ENCODE measurements at places on chromosomes 7 and 10.

DNA sequence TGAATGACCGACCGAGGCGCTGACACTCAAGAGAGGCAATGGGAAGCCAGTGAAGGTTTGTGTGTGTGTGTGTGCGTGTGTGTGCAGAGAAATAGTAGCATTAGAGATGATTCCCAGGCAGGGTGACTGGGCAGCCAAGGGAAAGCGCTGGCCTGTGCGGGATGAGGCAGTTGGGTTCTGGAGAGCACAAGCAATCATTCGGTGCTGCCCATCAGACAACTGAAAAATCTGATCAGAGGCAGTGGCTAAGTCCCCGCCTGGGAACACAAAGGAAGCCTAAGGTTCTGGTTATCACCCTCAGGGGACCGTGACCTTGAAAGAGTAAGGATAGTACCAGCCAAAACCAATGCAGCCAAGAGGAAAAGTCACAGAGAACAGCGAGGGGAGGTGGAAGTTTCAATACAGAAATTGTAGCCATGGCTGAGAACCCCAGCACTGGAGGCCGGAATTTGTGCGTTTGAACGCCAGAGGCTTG is 868 bp upstream of the PDCD4 start:
- no peak for DNase-seq

- DNase-seq = no peak
Measured at GRCh38 chr10:50385624-50386023, 134.3 kb upstream of the ASAH2 start.

- DNase-seq = no peak
Measured at GRCh38 chr10:14478604-14479003, 147.9 kb upstream of the FRMD4A start.

GRCh38 chr10:48333856-48334255 is 27.4 kb downstream of the MAPK8 start:
- DNase-seq = no peak

GRCh38 chr7:96495751-96496216 is 173.9 kb upstream of the SLC25A13 start:
- DNase-seq = no peak

GRCh38 chr10:63129888-63130287 is 3.2 kb upstream of the NRBF2 start:
- DNase-seq = no peak

GRCh38 chr7:139340808-139341057 is 404 bp upstream of the FMC1 start:
- no peak for DNase-seq

GRCh38 chr7:25642849-25643248 is 414.6 kb upstream of the NPVF start:
- no peak for DNase-seq

DNA sequence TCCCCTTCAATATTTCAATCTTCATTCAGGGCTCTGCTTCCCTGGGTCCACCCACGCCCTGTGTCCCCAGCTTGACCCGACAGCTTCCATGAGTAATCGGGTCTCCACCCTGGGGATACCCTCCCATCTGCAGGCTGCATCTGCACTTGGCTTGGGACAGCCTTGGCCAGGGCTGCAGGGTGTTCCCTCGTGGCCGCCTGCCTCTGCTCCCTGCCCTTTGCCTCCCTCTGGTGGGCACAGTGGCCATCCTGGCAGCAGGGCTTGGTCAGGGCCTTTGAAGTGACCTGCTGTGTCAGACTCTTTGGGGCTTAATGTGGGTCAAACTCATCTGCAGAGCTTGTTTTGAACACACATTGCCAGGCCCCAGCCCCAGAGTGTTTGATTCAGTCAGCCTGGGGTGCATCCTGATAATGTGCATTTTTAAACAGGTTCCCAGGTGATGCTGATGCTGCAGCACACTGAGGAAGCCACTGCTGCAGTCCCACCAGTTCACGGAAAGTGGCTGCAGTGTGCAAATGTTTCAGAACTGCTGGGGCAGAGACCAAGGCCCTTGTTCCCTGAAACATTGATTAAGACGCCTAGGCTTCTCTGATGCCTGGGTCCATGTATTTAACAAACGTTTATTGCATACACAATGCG is 80.7 kb upstream of the SEC61G start:
- DNase-seq = peak; percentile 65

GRCh38 chr7:31068006-31068675 is 16.0 kb downstream of the ADCYAP1R1 start:
- no peak for DNase-seq

DNA sequence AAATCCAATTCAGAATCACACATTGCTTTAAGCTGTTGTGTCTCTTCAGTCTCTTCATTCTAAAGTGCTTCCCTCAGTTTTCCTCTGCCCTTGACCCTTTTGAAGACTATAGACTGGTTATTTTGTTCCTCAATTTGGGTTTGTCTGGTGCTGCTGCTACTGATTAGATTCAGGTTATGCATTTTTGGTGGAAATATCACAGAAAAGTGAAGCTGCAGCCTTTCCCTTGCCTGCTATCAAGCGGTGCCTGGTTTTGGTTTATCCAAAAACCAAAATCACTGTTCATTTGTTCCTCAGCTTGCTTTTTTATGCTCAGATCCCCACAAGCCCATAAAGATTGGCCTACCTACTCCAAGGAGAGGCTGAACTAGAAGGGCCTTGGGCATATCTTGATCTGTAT is 55.2 kb downstream of the ELMO1 start:
- no peak for DNase-seq

DNA sequence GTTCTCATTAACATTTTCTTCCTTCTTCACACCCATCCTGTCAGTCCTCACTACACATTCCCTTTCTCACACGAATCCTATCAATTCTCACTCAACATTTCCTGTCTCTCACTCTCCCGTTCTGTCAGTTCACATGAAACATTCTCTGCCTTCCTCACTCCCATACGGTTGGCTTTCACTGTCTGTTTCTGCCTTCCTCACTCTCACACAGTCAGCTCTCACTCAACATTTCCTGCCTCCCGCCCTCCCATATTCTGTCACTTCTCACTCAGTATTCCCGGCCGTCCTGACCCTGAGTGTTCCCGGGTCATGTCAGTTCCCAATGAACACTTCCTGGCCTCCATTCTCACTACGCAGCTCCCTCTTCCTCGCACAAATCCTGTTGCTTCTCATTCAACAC is 61.5 kb downstream of the DYNC2I1 start:
- DNase-seq = no peak

DNA sequence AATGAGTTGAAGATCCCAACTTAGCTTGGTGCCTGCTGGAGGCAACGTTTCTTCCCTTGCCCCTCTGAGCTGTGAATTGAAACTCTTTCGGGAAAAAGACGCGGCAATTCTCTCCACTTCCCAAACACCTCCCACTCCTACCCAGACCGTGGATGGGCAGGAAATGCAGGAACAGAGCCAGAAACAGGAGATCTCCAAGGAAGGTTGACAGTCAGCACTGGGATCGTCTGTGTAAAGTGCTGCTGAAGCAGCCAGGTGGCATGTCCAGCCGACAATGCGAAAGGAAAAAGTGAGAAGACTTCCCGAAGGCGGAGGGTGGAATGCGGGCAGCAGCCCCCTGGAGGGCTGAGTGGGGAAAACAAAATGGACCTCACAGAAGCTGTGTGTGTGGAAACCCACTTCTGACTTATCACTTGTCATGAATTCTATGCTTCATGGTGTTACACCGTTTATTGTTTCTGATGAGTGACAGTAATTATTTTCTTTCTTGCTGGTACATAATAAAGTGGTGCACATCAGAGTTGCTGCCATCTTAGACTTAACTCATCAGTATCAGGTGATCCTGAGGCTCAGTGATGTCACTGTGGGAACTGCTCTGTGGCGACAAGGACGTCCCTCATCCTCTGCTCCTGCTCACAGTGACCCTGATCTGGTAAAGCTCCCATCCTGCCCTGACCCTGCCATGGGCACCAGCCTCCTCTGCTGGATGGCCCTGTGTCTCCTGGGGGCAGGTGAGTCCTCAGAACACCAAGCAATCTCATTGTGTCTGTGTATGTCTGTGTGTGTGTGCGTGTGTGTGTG is 220.5 kb upstream of the PRSS1 start:
- no peak for DNase-seq

GRCh38 chr10:122990278-122990677 is 10.1 kb downstream of the PSTK start:
- no peak for DNase-seq

GRCh38 chr10:133381036-133381435 is 2.0 kb downstream of the PAOX start:
- peak; percentile 41 for DNase-seq

DNA sequence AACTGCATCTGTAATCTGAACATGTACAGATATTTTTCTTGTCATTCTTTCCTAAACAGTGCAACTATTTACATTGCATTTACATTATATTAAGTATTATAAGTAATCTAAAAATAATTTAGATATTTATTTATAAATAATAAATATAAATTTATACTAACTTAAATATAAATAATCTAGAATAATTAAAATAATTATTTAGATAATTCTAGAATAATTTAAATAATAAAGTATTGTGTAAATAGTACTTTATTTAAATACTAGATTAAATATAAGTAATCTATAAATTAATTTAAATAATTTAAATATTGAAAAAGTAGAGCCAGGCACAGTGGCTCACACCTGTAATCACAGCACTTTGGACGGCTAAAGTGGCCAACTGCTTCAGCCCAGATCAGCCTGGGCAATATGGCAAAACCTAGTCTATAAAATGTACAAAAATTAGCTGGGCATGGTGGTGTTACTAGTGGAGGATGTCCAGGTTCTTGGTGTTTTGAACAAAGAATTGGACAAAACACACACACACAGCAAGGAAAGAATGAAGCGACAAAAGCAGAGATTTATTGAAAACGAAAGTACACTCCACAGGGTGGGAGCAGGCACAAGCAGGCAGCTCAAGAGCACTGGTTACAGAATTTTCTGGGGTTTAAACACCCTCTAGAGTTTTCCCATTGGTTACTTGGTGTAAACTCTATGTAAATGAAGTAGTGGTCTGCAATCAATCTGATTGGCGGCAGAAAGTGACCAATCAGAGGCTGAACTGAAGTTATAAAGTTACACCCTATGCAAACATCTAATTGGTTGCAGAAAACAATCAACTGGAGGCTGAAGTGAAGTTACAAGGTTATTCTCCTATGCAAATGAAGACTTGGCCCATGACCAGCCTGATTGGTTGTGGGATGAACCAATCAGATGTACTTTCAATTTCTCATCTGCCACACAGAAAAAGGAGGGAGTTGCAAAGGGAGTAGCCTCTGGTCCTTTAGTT is 100.2 kb upstream of the SP4 start:
- DNase-seq = no peak

DNA sequence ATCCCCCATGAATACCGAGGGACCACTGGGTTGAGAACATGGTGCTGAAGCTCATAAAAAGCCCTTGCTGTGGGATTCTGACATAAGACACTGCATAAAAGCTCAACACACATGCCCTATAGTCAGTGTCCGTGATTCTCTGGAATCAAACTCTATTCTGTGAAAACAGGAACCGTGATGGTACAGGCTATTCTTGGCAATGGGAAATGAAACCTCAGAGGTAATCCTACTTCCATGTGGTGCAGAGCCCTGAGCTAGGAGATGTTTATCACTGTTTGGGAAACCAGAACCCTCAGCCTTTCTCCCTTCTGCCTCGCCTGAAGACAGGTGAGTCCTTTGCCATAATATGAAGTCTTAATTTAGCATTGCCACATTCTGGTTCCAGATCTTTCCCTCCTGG is 80.8 kb upstream of the PRSS1 start:
- no peak for DNase-seq

DNA sequence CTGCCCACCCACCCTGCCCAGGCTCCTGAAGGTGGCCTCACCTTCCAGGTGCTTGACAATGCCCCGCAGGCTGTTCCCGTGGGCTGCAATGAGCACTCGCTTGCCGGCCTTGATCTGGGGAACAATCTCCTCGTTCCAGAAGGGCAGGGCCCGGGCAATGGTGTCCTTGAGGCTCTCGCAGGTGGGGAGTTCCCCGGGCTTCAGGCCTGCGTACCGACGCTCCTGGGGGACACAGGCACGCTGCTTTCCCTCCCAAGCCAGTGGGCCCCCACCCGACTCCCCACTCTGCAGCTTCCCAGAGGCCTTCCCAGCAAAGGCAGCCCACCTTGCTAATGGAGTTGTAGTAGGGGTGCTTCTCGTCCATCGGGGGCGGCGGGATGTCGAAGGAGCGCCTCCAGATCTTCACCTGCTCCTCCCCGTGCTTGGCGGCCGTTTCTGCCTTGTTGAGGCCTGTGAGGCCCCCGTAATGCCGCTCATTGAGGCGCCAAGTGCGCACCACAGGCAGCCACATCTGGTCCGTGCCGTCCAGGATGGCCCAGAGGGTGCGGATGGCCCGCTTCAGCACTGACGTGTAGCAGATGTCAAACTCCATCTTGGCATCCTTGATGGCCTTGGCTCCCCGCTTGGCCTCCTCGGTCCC is 456 bp downstream of the PGAM2 start:
- no peak for DNase-seq

DNA sequence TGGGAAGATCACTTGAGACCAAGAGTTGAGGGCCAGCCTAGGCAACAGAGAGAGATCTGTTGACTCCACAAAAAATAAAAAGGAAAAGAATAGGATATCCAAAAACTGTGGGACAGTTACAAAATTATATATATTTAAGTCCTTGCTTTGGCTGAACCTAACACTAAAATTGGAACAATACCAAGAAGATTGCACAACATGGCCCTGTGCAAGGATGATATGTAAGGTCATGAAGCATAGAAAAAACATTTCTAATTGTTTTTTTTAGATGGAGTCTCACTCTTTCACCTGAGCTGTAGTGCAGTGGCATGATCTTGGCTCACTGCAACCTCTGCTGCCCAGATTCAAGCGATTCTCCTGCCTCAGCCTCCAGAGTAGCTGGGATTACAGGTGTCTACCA is 139.0 kb downstream of the TPST1 start:
- DNase-seq = no peak

DNA sequence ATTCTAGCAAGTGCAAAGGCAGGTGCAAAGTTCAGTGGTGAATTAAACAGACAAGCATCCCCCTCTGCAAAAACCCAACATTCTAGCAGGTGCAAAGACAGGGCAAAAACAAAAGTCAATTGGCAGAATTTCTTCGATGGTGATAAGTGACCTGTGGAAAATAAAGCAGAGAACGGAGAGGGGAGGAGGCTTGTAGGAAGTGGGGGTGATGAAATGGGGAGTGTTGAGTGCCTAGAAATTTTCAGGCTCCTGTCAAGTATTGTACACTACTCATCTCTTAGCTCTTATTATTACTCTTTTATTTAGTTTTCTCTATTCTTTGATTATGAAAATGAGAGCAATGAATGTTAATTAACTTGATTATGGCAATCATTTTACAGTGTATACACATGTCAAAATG is 2.4 kb upstream of the CD36 start:
- no peak for DNase-seq

- no peak for DNase-seq
Measured at GRCh38 chr10:110151971-110152370, 55.4 kb upstream of the MXI1 start.

Data from ureter (tissue), 1 donor.